Activated CD4-positive, alpha-beta T cell treated with anti-CD3 and anti-CD28 coated beads, Interleukin-2, amount 50 U/mL, for 1 hour (primary cell): ENCODE measurements at places on chromosomes 5 and 9.

GRCh38 chr5:149837680-149838269, 106.8 kb downstream of the PDE6A start:
- DNase-seq: no peak

- DNase-seq: no peak
Observed at GRCh38 chr9:38047301-38048251, 21.5 kb downstream of the SHB start.

DNA sequence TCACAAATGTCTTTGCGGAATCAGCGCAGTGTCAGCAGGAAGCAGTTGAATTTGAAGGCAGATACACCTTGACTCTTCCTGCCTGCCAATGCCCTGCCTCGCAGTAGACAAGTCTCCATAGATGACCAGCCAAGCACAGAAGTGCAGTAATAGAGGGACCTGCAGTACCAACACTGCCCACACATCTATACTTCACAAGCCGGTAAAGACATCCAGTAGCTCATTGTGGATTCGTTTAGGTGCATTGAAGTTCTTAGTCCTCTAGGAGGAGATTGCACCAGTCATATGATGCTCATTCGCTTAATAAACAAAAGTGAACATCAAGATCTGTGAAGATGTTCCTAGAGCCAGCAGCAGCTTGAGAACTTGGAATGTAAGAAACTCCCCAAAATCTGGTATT, 7.1 kb upstream of the IFNA2 start:
- no peak for DNase-seq

DNA sequence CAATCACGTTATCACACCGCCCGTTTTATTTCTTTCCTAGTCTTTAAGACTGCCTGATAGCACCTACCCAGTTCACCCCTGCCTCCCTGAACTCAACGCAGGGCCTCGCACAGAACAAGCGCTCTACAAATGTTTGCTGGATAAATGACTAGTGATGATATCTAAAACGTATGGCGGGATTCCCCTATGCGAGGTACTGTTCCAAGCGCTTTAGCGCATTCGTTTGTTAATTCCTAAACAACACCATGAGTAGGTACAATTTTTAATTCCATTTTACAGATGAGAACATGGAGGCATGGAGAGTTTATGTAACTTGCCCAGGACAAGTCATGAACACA, 6.6 kb downstream of the POU4F3 start:
- no peak for DNase-seq

GRCh38 chr5:2387634-2388325, 363.7 kb downstream of the IRX2 start:
- no peak for DNase-seq

DNA sequence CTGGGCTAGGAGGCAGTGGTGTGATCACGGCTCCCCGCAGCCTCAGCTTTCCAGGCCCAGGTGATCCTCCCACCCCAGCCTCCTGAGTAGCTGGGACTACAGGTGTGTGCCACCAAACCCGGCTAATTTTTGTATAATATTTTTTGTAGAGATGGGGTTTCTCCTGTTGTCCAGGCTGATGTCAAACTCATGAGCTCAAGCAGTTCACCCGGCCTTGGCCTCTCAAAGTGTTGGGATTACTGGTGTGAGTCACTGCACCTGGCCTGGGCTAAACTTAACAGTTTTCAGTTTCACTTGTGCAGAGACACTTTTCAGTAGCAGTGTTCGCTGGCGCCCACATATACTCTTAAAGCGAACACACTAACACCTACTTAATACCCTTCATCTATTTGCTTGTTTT, 205.6 kb upstream of the ZNF608 start:
- DNase-seq: no peak

DNA sequence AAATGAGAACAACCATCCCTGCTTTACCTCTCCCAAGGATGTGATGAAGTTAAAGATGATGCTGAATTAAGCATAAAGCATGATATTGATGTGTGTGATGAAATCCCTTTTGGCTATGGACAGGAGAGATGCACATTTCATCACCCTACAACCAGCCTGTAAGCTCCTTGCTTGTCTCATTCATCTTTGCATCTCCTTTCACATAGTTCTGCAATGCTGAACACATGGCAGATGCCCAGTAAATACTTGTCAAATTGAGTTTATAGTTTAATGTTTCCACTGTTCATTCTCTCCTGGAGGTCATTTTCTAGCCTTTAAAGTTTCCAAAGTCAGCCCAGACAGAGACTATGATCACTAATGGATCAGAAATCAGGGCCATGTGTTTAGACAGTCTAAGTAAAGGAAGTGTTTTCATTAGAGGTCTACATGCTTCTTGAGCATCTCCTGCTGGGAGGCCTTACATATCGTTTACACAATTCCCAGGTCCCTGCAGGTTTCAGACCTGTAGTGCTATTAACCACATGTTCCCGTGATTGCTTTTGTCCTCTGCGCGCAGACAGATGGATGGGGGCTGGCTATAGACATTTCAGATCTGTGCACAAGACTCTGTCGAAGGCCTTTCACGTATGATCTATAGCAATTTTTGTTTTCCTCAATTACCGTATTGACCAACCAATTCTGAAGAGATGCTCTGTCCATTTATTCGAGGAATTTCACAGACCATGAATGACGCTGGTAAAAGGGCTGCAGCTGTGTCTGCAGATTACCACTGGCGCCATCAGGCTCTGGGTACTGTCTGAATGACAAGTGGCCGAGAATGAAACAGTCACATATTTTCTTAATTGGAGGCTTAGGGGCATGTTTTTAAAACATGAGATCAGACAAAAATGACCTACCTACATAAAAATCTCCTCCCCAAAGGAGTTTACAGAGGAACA, 49.0 kb upstream of the CKMT2 start:
- DNase-seq: no peak

DNA sequence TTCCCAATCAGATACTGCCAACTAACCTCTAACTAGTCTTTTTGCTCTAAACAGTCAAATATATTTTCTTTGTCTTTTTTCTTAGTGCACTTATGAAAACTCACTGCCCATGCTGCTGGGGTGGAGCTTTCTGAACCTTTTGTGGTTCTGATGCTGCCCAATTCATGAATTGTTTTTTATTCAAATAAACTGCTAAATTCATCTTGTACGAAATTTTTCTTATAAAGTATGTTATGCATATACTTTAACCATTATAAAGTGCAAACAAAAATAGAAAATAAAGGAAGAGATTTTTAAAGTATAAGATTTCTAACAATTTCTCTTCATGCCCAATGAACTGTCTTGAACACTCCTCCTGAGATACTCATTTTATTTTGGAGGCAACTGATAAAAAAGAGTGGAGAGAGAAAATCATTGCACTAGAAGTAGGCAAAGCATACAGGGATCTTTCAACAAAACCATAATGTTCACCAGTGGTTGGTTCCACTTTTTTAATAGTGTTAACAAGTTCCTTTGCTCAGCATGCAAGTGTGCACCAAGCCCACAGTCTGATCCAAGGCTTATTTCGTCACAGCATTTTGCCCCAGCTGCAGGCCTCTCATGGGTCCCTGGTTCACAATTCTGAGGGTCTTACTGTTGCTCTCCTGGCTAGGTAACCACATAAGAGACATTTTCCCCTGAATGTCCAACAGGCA, 6.2 kb upstream of the FYB1 start:
- DNase-seq: no peak

GRCh38 chr5:50694027-50694590, 27.7 kb downstream of the PARP8 start:
- DNase-seq: no peak
